ENCODE measurements at places on chromosomes 1 and 21.

GRCh38 chr1:40244138-40244744, 3.5 kb upstream of the TMCO2 start:
- H3K4me1 ChIP-seq: no peaks in the 10 kb centered on the region
- peaks cover 12% of the 10 kb centered on the region for H3K36me3 ChIP-seq
- no peak overlapping the region for H3K27ac ChIP-seq
- DNase-seq: no peak
- H3K4me3 ChIP-seq: no peak overlapping the region

DNA sequence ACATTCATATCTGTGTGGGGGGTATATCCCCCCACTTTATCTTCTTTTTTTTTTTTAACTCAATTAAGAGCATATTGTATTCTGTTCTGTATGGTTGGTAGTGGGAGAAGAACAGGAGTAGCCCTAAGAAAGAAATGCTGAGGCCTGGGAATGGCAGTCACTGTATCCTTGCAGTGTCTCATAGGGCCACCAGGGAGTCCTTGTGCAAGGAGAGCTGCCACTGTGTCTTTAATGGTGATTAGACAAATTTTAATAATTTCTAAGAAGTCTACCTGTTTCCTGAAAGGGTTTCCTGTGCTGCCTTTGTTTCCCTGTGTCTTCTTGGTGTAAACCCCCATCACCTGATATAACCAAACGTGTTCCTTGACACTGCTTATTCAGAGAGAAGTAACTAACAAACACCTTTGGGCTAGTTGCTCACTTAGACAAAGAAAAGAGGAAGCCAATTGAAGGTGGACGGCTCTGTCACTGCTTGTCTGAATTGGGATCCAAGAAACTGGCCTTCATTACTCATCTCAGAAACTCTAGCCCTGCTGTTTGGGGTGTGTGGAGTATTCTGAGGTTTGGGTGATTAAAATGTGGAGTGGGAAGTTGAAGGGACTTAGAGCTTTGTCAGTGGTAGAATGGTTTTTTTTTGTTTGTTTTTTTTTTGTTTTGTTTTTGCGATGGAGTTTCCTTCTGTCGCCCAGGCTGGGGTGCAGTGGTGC, 15.2 kb downstream of the GIPC2 start:
- H3K4me1 ChIP-seq: no peaks in the 10 kb centered on the region
- no peak overlapping the region for H3K4me3 ChIP-seq
- H3K27me3 ChIP-seq: peaks cover 6% of the 10 kb centered on the region
- no peak for DNase-seq

DNA sequence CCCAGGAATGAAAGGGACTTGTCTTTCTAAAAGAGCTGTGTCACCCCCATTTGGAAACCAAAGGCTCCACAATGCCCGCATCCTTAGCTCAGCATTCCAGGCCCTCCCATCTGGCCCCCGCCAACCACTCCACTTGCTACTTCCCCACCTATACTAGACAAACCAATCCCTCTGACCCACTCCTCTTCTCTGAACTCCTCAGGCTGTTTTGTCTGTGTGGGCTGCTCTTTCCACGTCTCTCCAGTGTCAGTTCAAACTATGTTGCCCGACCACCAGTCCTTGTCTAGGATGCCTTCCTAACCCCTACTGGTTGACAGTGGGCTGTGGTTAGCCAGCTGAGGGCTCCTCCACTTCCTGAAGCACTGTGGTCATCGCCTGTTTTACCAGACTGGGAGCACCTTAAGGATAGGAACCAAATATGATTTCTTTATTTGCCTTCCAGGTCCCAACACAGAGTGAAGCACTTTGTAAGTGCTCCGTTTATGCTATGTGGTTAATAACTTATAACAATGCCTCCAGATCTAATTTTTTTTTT, 8.1 kb upstream of the COA7 start:
- no peak overlapping the region for H3K4me3 ChIP-seq
- no peak for DNase-seq
- H3K27me3 ChIP-seq: peaks cover 44% of the 10 kb centered on the region
- no peaks in the 10 kb centered on the region for H3K36me3 ChIP-seq
- H3K4me1 ChIP-seq: peaks cover 41% of the 10 kb centered on the region

GRCh38 chr1:24343412-24344089, 24.4 kb downstream of the GRHL3 start:
- H3K27me3 ChIP-seq: peaks cover 10% of the 10 kb centered on the region
- no peak for DNase-seq
- H3K4me1 ChIP-seq: peaks cover 76% of the 10 kb centered on the region
- no peak overlapping the region for H3K4me3 ChIP-seq
- H3K27ac ChIP-seq: no peak overlapping the region

DNA sequence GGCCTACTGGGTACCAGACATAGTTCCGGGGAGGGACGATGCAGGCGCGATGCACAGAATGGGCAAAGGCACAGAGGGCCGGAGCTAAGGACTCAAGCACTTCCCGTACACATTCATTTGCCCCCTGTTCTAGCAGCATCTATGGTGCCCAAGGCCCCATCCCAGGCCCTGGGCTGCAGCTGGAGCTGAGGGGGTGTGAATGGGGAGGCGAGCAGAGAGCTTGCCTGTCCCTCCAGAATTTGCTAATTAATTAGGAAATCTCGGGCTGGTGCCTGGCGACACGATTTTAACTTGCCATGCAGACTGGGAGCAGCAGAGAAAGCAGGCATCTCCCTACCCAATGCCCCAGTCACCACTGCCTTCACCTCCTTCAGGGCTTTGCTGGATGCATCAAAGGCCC, 35.9 kb downstream of the EPHA2 start:
- no peak overlapping the region for H3K27ac ChIP-seq
- no peak for DNase-seq
- no peak overlapping the region for H3K4me3 ChIP-seq
- peaks cover 72% of the 10 kb centered on the region for H3K4me1 ChIP-seq

DNA sequence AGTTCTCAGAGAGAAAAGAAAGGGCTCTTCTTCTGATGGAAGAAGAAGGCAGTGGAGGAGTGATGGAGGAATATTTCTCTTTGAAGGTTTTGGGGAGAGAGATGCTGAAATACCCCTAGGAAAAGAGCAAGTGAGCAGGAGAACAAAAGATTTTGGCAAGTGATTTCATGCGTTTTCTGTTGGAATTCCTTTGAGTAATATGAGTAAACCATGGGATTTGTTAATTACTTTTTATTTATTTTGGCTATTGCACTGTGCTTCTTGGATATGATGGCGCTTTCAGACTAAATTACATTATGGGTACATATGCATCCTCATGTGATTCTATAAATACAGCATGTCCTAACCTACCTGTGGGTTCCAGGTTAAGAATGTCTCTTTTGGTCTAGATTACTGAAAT, 210.1 kb upstream of the PTGFR start:
- no peak overlapping the region for H3K27ac ChIP-seq
- no peak for DNase-seq
- H3K4me3 ChIP-seq: no peak overlapping the region
- H3K36me3 ChIP-seq: no peaks in the 10 kb centered on the region
- H3K27me3 ChIP-seq: peaks cover 7% of the 10 kb centered on the region
- H3K4me1 ChIP-seq: no peaks in the 10 kb centered on the region

All from nephron progenitor cell (in vitro differentiated cells).